ENCODE measurements at places on chromosomes 13 and 19.

GRCh38 chr13:30457306-30457891 is 8.3 kb downstream of the HMGB1 start:
- DNase-seq = no peak

DNA sequence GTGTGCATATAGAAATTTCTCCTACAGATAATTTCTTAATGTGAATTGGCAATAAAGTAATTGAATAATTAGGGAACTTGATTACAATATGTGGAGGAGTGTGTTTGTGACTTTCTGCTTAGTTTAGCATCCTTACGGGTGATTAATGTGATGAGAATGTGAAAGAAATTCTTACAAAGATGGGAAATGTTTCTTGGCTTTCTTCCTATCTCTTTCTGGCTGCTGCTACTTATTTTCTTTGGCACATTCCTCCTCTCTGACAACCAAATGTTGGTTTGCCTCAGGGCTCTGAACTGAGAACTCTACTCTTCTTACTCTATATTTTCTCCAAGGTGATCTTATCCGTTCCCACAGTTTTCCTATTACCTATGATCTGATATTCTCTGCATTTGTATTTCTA is 300.1 kb downstream of the TBC1D4 start:
- DNase-seq = no peak

- no peak for DNase-seq
These were observed 95.0 kb downstream of the CDK8 start for GRCh38 chr13:26348966-26349365.

DNA sequence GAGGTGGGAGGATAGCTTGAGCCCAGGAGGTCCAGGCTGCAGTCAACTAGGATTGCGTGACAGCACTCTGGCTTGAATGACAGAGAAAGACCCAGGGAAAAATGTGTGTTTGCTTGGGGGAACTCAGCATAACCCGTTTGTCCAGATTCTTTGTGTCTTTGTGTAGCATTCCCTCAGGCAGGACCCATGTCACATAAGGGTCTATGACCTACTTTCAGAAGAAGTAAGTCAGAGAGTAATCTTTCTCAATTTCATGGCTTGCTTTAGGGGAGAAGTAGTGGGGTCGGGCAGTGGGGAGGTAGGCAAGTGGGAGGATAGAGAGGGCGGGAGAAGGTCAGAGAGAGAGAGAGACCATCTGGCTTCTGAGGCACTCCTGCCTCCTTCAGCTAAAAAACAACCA is 11.9 kb upstream of the PSPC1 start:
- no peak for DNase-seq

DNA sequence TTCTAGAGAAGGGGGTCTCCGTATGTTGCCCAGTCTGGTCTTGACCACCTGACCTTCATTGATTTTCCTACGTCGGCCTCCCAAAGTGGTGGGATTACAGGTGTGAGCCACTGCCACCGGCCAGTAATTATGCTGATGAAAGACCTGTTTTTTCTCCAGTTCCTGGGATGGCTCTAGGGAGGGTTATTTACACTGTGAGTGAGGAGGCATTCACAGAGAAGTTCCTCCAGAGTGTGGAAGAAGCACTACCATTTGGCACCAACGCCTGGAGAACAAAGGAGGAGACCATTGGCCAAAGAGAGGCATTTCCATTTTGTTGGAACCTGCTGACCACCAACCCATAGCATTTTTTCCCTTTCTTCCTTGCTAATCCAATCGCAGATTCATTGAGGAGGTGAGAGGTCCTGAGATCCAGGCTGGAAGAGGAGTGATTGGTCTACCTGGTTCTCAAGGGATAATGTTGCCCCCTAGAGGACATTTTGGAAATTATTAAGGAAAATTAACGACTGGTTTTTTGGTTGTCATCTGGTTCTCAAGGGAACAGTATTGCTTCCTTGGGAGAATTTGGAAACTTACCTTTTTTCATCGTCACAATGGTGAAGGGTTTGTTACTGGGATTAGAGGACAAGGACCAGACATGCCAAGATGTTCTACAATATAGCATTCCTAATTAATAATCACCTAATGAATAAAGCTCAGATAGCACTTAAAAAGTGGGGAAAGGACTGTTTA is 5.5 kb upstream of the SAE1 start:
- no peak for DNase-seq

DNA sequence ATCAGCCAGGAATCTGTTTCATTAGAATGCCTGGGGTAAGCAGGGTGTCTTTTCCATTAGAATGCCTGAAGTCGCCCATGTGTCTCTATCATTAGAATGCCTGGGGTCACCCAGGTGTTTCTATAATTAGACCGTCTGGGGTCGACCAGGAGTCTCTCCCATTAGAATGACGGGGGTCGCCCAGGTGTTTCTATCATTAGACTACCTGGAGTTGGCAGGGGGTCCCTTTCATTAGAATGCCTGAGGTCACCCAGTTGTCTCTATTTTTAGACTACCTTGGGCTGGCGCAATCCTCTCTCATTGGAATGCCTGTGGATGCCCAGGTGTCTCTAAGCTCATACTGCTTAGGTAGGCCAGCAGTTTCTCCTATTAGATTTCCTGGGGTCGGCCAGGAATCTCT is 1447.6 kb downstream of the UQCRFS1 start:
- no peak for DNase-seq

GRCh38 chr19:46841458-46842083 is 9.1 kb downstream of the AP2S1 start:
- DNase-seq = no peak

GRCh38 chr13:42807241-42807640 is 25.9 kb downstream of the FAM216B start:
- DNase-seq = no peak

DNA sequence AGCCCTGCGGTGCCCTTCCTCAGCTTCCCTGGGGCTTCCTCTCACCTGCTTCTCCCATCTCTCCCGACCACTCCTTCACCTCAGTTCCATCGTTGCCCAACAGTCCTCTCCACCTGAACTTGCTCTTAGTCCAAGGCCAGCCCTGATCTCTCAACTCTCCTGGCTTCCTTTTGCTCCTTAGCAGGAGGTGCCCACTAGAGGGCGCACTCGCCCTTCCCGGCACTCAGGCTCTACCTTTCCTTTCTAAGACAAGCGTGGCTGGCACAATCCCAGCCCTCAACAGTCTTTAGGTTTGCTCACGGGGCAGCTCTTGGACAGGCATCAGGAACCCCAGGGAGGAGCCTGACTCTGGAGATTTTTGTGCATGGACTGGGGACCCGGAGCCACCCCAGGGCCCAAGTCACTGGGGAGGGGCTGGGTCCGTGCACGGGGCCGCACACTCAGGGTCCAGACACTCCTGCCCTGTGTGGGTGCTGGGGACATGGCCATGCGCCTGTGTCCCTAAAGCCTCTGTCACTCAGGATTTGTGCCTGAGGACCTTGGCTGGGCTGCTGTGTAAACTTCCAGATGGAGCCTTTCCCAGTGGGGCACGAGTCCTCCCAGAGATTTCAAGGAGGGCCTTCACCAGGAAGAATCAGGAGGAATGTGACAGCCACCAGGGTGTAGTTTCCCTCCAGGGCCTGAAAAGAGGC is 12.1 kb upstream of the CEACAM8 start:
- DNase-seq = peak; percentile 15

GRCh38 chr19:1910177-1910576 is 5.0 kb downstream of the ADAT3 start:
- DNase-seq = no peak

DNA sequence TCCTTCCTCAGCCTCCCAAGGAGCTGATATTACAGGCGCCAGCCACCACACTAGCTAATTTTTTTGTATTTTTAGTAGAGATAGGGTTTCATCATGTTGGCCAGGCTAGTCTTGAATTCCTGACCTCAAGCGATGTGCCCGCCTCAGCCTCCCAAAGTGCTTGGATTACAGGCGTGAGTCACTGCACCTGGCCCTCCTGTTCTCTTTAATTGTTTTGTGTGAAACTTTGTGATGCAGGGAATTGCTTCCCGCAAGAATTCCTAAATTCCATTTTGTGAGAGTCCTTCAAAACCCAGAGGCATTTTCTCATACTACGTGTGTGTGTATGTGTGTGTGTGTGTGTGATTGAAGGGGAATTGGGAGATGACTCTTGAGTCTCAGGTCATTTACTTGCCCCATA is 65.0 kb upstream of the ZNF835 start:
- DNase-seq = no peak

DNA sequence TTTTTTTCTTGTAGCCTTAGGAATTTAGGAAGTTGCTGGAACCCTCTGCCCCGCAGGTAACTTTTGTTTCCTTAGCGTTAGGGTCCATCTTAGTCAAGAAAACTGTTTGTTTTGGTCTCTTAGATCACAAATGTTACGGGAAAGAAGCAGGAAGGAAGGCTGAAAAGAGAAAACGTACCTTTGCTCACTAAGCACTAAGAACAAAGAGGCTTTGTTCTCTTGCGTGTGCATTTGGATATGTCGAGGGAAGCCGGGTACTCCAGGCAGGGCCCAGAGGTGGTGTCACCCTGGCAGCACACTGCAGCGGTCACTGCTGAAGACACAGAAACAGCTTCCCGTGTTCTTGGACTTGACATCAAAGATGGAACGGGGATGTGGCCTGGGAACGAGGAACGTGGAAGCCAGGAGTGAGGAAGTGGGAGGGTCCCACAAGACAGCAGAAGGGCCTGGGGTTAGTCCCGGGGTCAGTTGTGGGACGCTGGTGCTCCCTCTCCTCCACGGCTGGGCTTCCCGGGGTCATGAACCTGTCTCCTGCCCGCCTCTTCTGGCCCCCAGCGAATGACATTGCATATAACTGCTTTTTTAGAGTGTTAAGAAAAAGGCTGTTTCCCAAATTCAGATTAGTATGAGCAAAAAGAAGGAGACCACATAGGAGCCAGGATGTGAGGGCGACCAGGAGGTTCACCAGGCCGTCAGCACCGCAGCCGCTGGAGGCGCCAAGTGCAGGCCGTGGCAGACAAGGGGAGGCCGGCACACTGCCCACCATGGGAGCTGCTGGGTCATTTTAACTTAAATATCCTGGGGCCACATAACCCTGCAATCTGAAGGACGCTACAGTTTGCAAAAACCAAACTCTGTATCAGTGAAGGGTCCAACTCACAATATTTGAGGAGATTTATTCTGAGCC is 31.6 kb downstream of the ATP11A start:
- no peak for DNase-seq

GRCh38 chr13:51524312-51524711 is 60.0 kb upstream of the WDFY2 start:
- no peak for DNase-seq

DNA sequence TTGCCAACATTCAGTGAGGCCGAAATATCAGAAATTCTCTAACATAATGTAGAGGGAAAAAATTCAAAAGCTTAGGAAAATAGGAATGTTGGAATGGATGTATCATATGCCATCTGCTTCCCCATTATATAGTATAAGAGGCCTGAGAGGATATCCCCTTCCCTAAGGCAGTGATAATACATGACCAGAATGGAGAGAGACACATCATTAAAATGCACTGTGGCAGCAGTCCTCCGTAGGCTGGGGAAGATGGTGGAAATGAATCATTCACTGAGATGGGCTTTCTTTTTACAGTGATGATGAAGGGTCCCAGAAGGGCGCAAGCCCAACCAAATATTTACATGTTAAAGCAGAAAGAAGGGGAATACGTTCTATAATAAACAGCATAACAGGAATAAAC is 799.1 kb upstream of the SPRY2 start:
- no peak for DNase-seq

- DNase-seq = peak; percentile 92
These were observed at the start of the genes BRME1 and CC2D1A for GRCh38 chr19:13905634-13906520. BRME1 (minus strand) TSS chr19:13906117; CDS start chr19:13904892, 1,225 bp downstream. CC2D1A (plus strand) TSS chr19:13906201; CDS start chr19:13906442, 241 bp downstream.

DNA sequence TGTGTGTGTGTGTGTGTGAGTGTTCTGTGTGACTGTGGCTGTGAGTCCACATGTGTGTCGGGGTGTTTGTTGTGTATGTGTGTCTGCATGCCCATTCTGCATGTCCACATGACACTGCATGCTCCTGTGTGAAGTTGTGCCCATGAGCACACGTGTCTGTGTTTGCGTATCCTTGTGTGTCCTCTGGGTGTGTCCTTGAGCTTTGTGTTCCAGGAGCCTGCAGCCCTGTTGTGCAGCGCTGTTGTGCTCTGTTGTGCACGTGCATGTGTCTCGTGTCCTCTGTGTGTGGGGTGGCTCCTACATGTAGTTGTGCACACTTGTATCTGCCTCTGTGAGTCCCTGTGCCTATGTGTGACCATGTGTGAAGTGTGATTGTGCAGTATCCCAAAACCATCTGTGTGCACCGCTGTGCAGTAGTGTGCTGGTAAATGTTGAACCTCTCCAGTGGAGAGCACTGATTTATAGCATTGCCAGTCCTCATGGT is 2.2 kb upstream of the ARHGEF18 start:
- no peak for DNase-seq

DNA sequence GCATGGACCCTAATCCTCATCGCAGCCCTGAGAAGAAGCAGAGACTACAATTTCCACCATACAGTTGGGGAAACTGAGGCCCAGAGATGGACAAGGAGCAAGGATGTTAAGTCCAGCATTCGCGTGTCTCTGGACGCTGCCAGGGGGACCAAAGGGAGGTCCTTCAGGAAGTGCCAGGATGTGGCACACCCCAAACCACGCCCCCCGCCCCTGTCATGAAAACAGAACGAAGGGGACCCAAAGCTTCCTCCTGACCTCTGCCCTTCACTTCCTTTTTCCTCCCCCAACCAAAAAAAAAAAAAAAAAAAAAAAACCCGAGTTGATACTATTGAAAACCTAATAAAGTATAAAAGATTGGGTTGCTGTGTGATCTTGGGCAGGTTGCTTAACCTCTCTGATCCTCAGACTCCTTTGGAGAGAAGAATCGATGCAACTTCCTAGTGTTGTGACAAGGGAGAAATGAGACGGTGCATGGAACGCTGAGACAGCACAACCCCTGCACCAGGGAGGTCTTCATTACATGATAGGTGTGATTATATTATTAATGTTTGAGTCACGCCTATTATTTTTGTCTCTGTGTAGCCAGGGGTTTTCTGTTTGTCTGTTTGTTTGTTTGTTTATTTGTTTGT is 2.7 kb upstream of the ZBTB7A start:
- no peak for DNase-seq

DNA sequence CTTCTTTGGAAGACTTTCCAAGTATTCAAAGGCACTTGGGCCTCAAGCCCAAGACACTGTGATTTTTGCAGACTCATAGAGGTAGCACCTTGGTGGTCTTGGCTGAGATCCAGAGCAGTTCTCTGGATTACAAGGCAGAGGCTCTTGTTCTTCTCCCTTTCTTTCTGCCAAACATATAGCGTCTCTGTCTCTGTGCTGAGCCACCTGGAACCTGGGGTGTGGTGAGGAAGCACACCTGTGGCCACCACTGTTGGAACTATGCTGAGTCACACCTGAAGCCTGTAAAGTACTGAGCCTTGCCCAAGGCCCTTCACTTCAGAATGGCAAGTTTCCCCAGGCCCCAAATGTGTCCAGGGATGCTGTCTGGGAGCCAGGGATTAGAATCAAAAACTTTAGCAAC is 127.5 kb downstream of the FREM2 start:
- no peak for DNase-seq

GRCh38 chr13:25281193-25281934 is 5.9 kb downstream of the MTMR6 start:
- no peak for DNase-seq

- no peak for DNase-seq
These were observed 43.9 kb downstream of the SIAH3 start for GRCh38 chr13:45807520-45808099.

GRCh38 chr19:41449079-41449864 is 6.3 kb downstream of the ERICH4 start:
- peak; percentile 63 for DNase-seq

GRCh38 chr19:18493440-18494266 is 28.2 kb downstream of the ELL start:
- no peak for DNase-seq

All from activated gamma-delta T cell treated with anti-CD3 and anti-CD28 coated beads, Interleukin-2, amount 50 U/mL, for 16 hours (primary cell).